ENCODE measurements at places on chromosomes 1 and 21.

DNA sequence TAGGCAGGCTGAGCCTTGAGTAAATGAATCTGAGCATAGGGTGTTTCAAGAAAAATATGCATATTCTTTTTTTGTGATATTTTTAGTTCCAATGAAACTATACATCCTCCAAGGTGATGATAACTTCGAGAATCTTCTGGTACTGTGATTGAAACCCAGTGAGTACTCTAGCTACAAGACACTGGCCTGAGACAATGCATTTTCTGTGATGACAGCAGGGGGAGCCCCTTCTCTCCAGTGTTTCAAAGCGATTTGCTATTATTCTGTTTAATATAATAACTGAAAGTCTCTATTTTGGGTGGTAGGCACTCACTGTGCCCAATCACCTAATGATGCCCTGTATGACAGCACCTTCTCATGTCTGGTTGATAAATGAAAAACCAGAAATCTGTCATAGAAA lies 12.1 kb downstream of the IRF2BP2 start:
- DNase-seq: peak; percentile 26

DNA sequence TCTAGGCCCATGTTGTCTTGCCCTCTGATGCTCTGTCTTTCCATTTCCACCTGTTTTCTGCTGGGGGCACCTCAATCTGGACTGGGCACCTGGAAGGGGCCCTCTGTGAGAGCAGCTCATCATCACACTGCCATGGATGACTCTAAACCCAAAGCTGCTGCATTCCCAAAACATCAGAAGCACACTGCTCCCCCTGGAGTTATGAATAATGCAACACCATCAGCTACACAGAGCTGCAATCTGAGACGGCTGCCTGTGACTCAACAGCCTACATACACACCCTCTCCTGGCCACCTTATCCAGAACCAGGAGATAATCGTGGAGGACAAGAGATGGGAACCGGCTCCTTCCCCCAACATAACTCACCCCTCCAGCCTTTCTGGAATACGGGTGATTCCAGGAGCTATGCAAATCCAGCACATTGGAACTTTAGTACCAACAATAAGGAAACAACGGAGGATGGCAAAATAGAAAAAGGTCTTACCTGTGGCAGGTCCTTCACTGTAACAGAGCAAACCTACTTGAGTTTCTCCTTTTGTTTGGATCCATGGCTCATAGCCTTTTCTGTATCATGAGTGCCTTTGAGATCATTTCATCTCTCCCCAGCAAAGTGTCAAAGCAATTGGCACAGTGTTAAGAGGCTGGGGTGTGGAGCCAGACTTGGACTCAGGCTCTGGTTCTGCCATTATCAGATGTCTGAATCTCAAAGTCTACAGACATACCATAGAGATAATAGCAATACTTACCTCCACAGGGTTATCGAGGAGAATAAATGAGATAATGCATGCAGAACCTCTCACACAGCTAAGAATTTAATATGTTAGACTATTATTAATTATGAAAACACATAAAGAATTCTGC lies 29.3 kb downstream of the AK2 start:
- DNase-seq: peak; percentile 43

DNA sequence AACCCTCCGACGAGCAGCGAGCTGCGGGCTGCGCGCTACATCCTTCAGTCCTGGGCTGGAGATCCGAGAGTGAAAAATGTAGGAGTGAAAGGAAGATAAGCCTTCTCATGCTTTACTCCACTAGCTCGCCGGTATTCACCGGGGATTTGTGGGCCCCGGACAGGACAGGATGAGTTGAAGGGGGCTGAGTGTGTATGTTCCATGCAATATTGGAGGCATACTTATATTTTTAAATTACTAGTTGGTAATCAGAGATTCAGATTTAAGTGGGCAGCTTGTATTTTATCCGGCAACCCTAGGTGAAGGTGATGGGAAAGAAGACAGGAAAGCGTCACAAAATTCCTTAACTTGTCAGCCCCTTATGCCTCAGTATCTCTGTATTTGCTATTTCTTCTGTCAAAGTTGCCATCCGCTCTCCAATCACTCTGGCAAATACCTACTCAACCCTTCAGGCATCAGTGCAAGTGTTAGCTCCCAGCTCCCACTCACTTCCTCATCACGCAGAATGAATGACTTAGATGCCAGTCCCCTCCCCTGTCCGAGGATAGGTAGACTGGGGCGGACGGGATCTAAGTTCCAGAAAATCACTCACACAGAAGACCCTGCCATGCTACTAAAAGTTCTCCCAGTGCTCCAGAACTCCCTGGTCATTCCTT lies 503 bp upstream of the PIGM start:
- peak; percentile 24 for DNase-seq

DNA sequence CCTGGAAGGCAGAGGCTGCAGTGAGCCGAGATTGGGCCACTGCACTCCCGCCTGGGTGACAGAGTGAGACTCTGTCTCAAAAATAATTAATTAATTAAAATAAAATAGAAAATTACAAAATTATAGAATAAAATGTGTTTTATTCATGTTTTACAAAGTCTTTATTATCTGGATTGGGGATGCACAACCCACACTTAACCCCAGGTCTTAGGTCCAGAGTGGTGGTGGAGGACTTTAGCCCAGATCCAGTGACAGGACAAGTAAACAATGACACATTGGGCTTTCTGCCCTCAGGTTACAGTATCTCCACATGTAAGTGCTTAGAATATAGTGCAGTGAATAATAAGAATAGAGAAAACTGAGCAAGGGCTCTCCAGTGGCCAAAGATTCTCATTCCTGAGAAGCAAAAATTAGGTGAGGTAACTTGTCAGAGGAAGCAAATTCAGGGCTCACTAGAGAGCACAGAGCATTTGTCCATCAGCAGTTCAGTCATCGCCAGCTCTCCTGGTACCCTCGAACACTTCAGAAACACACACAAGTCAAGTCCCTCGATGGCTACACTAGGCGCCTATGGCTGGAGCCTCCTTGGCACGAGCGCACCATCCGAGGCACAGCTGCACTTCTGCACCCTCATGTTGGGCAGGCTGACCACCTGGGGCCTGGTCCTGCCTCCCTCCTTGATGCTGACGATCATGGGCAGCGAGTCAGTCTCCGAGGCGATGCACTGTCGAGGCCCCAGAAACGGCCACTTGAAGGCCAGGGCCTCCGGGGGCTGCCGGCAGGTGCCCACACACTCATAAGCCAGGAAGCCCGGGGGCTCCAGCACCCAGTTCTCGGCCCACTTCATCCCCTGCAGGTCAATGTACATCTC lies 2.6 kb downstream of the LEFTY1 start:
- no peak for DNase-seq

- peak; percentile 84 for DNase-seq
Observed at GRCh38 chr1:51957618-51958017, 32.9 kb downstream of the RAB3B start.

GRCh38 chr1:185646202-185646683 lies 87.9 kb upstream of the HMCN1 start:
- DNase-seq: peak; percentile 85

- peak; percentile 11 for DNase-seq
Observed at GRCh38 chr1:44571712-44572571, 102.3 kb downstream of the TMEM53 start.

- no peak for DNase-seq
Observed at GRCh38 chr1:227068883-227069282, 128.8 kb downstream of the COQ8A start.

DNA sequence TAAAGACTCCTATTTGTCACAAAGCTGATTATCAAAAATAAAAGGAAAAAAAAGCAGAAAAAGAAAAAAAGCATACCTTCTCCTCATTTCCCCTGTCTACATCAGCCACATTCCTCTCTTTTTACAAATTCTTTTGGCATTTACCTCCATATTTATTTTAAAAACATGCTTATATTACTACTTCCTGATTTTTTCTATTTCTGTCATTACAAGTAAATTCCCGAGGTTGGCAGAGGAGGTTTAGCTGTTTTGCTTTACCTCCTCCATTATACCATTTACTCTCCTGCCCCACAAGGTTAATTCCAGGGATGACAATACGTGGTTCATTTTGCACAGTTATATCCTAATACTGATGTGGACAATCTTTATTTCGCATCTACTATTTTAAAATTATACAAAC lies 26.3 kb upstream of the CD34 start:
- DNase-seq: no peak

GRCh38 chr1:175865041-175865766 lies 121.8 kb upstream of the TNR start:
- no peak for DNase-seq

GRCh38 chr1:94009304-94009703 lies 100.1 kb upstream of the GCLM start:
- DNase-seq: no peak

DNA sequence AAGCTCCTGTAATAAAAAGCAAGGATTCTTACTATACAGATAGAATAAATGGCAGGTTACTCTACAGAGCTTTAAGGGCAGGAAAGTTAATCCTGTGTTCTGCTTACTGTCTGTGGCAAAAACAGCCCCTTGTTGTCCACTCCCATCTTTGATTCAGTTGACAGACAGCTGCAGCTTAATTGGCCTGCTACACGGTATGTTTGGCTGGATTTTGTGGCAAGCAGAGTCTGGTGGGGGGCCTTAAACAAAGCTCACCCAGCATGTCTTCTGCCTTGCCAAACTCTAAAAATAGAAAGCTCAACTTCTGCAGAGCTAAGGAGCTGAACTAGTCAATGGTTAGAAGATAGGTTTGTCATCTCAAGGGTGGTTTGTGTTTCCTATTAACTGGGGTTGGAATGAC lies 407.2 kb downstream of the HLX start:
- no peak for DNase-seq

Measured in NCI-H1105 treated with DMSO at 0.1 percent for 48 hours (cell line).